Progenitor cell of endocrine pancreas (in vitro differentiated cells): ENCODE measurements at places on chromosomes 7 and 10.

DNA sequence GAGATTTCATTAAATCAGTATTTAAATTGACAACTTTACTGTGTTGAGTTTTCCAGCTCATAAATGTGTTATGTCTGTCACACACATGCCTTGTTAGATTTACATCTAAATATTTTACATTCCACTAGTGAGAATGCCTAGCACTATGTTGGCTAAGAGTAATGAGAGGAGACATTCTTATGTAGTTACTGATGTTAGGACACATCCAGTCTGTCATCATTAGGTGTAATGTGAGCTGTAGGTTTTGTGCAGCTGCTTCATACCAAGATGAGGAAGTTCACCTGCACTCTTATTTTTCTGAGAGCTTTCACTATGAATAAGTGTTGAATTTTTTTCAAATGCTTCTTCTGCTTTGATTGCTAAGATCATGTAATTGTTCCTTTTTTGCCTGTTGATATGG lies 218.0 kb upstream of the IGFBP3 start:
- no peak for DNase-seq

DNA sequence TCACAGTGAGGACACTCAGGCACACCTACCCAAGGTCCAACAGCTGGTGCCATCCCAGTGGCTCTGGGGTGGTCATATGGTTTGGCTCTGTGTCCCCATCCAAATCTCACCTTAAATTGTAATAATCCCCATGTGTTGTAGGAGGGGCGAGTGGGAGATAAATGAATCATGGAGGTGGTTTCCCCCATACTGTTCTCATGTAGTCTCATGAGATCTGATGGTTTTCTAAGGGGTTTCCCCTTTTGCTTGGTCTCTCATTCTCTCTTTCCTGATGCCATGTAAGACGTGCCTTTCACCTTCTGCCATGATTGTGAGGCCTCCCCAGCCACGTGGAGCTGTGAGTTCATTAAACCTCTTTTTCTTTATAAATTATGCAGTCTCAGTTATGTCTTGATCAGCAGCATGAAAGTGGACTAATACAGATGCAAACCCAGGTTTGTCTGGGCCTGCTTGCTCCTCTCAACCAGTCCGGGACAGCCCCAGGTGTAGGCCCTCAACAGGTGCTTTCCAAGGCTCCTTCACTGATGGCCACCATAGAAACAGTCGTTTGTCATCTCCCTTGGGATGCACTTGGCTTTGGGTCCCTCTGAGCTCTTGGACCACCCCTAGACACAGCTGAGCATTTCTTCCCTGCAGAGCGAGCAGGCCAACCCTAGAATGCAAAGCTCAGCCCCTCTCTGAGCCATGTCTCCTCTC lies 101.3 kb upstream of the CTBP2 start:
- DNase-seq: no peak

GRCh38 chr10:58797356-58797755 lies 284.7 kb downstream of the BICC1 start:
- DNase-seq: no peak

- DNase-seq: no peak
Measured at GRCh38 chr7:87935384-87935706, 1.3 kb downstream of the ADAM22 start.

GRCh38 chr10:50579491-50580261 lies 44.1 kb downstream of the SGMS1 start:
- DNase-seq: no peak

DNA sequence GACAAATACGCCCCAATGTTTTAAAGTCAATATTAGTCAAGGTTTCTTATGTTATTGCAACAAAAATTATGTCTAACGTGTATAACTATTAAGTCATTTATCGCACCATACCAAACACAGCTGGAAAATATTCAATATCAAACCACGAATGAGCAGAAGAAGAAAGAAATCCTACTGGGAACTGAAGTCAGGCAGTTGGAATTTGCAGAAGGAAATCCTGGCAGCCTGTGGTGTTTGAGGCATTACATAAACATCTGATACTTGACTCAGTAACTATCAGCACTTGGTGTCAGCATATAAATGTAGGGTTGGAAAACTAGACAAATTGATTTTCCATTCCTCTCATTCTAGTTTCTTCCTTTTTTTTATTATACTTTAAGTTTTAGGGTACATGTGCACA lies 83.4 kb upstream of the NUPR2 start:
- no peak for DNase-seq

DNA sequence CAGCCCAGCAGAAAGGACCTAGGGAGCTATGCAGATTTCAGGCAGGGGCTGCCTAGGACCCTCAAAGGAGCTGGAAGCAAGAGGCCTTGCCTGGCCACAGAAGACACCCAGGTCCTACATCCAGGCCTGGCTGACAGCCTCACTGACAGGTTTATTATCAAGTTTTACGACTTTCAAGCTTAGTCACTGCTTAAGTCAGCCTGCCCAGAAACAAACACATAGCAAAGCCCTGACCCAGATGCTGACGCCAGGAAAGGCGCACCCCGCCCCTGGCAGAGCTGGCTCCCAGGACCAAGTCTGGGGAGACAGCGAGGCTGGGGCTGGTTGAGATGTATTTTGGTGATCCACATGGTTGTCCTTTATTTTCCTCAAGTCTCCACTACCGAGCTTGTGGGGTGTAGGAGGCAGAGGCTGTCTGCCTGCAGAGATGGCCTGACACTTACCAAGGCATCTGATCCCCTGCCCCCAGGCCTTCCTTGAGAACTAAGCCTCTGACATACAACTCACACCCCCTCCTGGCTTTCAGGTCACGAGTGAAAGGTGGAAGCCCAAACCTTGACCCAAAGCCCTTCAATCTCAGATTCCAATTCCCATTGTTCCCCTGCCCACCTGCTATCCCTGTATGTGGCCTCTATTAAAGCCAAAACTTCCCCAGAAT lies 80.7 kb upstream of the EMX2 start:
- no peak for DNase-seq

- DNase-seq: no peak
Measured at GRCh38 chr7:44977304-44977958, 1.4 kb downstream of the MYO1G start.

- DNase-seq: no peak
Measured at GRCh38 chr7:26160896-26161295, 8.9 kb downstream of the NFE2L3 start.

GRCh38 chr10:115659616-115660015 lies 566.5 kb downstream of the ATRNL1 start:
- no peak for DNase-seq

DNA sequence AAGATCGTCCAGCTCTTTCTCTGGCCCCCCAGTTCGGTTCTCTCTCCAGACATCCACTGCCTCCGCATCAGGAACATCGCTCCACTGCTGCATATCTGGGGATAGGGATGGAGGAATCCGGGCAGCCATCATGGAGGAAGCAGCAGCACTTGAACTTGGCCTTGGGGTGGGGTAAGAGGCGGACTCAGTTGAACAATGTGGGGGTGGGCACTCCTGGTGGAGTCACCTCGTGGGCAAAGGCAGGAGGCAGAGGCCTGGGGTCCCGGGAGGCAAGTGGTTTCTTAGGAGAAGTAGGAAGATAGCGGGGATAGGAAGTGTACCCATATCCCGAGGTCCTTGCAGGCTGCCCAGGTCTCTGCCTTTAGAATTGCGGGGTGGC lies 98.3 kb downstream of the CHST15 start:
- DNase-seq: no peak

GRCh38 chr10:127963136-127963535 lies 56.2 kb downstream of the PTPRE start:
- no peak for DNase-seq

DNA sequence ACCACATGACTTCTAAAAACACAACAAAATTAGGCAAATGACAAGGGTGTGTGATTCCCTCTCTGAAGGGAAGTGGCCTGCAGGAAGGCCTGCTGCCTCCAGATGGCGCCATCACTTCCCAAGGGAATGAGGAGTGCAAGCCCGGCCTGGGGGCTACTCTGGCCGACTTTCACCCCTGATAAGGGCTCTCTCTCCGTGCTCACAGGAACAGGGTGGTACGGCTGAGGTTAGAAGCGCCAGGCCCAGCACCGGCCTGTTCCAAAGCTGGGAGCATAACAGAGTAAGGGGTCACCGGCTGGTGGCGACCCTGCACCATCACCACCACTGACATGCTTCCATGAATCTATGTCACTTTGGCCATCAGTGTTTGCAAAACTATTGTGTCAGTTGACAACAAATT lies 13.1 kb downstream of the RBP3 start:
- DNase-seq: peak; percentile 45

- DNase-seq: no peak
Measured at GRCh38 chr10:68180490-68180889, 51.4 kb downstream of the ATOH7 start.
